ENCODE measurements at places on chromosomes 3 and 15.

- no peak for DNase-seq
These were observed 6.3 kb downstream of the ST3GAL6 start for GRCh38 chr3:98769448-98769847.

GRCh38 chr3:182795389-182795782 lies 2.1 kb downstream of the ATP11B start:
- peak; percentile 45 for DNase-seq

DNA sequence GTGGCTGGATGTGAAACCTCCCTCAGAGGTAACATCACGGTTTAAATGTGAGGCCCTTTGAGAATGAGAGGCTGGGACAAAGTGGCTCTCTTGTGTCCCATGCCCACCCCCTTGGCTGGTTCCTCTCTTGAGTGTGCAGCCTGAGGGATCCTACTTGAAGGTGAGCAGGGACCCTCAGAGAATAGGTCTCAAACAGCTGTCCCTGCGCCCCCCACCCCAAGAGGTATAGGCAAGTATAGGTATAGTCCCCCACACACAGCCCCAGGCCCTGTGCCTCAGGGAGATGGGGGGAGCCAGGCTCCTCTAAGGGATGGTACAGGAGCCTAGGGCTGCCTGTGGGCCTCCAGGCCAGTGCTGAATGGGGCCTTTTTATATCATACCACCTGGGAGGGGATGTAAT lies 61.9 kb downstream of the ISG20 start:
- no peak for DNase-seq

DNA sequence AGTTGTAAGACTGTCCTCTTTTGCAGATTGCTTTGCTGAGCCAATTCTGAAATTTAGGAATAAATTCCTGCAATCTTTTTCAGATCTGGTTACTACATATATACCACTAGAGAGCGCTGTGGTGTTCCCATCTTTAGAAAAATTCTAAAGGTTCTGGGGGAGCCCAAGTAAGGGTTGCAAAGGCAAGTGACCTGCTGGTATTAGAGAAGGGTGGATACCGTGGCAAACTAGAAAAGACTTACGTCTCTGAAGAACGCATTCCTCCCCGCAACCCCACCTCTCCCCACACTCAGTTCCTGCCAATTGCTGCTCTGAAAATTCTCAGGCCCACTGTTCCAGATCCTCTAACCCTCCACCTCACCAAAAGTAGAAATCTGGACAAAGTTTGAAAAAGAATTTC lies 48.5 kb downstream of the EFHB start:
- DNase-seq = peak; percentile 49

DNA sequence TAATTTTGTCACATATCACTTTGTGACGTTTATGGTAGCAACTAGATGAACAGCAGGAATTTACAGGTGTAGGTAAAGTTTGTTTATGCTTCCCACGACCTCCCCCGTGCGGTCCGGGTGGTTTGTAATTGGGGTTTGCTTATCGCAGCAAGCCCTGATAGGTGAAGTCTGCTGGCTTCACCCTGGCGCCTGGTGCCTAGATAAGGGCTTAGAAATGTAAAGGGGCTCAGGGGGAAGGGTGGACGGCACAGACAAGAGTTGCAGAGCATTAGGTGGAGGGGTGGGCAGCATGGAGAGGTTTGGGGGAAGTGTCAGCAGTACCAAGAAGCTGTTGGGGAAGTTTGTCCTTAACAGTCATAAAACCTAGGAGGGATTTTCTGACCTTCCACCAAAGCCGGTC lies 108.1 kb upstream of the RNF7 start:
- no peak for DNase-seq
